ENCODE measurements at places on chromosomes 6 and 20.
A peak's percentile ranks its signal among the peaks of the same experiment; 100 is the strongest.

DNA sequence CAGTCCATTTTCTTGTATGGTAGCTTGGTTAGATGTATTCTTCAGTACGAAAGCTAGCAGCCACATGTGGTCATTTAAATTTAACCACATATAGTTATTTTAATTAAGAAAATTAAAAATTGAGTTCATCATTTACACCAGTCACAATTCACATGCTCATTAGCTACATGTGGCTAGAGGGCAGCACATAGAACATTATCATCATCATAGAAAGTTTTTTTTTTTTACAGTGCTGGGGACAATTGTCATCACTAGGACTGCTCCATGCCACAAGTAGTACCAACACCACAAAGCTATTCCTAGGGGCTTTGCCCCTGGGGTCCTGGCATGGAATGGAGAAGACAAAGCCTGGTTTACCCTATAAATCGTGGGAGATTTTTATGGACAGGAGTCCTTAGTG, 30.5 kb downstream of the PLCB4 start:
- no peak for DNase-seq

GRCh38 chr6:70171236-70171635, 131.6 kb downstream of the COL9A1 start:
- no peak for DNase-seq

DNA sequence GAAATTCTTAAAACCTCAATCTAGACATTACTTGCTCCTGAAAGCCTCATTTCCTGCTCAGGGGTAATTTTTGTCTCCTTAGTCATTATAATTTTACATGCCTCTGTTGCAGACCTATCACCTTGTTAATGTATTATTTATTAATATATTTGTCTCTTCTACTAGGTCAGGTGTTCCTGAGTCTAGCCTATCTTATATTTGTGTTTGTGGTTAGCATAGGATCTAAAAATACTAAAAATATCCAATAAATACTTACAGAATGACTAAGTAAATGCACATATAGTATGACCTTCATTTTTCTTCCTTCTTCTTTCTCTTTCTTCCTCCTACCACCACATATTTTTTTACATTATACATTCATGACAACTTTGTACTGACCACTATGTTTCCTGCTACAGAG, 268.9 kb upstream of the HS3ST5 start:
- DNase-seq = no peak

DNA sequence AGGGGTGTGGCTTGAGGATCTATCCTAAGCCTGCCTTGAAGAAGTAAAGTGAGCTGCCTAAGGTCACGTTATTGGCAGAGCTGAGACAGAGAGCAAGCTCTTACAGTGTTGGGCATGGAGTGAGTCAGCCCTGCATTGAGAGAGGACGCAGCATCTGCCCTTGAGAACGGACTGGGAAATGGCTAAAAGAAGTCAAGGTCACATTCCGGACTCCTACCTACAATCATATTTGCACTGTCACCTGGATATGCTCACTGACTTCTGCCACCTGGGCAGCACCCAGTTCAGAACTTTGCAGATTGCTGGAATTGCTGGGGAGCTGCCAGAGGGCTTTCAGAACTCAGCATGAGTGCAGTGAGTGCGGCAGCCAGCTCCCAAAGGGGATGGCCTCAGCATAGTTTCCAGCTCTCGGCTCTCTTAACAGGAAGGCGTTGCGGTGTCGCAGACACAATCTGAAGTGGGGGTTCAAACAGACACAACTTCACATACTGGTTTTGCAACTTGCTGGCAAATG, 199.3 kb upstream of the SGK1 start:
- DNase-seq = peak; percentile 63

- no peak for DNase-seq
These were observed 160.8 kb upstream of the QKI start for GRCh38 chr6:163253556-163254213.
